ENCODE measurements at places on chromosomes 5 and 9.

DNA sequence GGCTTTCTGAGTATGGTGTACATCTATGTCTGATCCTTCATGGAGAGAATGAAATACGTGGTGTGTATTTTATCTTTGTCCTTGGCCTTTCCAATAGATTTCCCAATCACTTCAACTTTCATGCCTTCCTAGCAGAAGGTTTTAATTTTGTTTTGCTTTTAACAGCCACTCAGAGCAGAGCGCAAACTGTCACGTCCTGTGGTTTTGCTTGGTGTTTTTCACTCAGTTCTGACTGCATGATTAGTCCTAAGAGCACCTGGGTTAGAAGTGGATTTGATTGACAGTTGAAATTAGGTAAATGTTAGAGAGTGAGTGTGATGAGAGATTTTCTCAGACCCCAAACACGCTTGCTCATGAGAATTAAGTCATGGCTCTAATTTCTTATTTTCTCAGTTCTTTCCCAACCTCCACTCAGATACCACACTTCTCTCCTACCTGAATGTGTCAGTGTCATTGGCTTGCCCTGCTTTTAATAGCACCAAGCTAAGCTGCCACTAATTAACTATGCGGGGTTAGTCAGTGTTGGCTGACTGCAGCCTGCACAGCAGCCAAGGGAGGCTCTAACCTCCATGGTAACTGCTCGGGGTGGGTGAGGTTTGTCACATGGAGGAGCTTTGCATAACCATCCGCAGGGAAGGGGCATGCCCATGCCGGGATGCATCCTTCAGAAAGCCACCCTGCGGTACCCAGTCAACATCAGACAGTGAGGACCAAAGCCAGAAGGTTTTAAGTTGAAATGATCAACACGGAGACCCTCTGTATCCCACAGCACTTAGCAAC lies 173.4 kb downstream of the NR3C1 start:
- DNase-seq, result no peak

GRCh38 chr5:147396070-147396823 lies 113.6 kb downstream of the DPYSL3 start:
- no peak for DNase-seq

GRCh38 chr9:27168496-27168895 lies 59.5 kb downstream of the TEK start:
- no peak for DNase-seq

- peak; percentile 45 for DNase-seq
Observed at GRCh38 chr9:97502222-97502983, 937 bp downstream of the TMOD1 start.

DNA sequence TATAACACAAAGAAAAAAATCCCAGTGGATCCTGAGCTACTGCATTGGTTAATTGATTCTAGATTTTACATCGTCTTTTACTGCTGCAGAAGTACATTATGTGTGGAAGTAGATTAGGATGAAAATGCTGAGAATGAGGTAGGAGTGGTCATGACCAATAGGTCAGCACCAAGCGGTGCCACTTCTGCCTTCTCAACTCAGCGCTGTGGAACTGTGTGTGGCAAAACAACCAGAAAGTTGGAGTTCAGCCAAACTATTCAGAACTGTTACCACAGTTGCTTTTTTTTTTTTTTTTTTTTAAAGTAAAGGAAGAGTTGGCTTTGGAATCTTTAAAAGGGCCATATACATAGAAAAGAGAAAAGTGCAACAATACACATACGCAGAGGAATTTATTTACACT lies 24.2 kb downstream of the POU5F2 start:
- DNase-seq, result no peak

DNA sequence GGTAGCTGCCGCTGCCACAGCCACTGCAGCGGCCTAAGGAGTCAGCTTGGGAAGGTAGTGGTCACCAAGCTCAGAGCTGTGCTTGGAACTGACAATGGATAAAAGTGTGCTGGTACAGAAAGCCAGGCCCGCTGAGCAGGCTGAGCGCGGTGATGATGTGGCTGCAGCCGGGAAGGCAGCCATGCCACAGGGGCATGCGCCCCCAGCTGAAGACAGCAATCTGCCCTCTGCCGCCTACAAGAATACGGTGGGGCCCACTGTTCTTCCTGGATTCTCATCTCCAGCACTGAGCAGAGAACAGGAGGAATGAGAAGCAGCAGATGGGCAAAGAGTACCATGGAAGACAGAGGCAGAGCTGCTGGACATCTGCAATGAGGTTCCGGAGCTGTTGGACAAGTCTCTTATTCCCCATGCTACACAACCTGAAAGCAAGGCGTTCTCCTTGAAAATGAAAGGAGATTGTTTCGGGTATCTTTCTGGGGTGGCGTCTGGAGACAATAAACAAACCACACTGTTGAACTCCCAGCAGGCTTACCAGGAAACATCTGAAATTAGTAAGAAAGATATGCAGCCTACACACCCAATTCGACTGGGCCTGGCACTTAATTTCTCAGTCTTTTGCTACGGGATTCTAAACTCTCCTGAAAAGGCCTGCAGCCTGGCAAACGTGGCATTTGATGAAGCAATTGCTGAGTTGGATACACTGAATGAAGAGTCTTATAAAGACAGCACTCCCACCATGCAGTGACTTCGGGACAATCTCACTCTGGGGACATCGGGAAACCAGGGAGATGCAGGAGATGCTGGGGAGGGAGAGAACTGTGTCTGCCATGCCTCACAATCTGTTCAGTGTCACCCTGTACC lies 22.8 kb upstream of the ANKRD18A start:
- DNase-seq, result no peak

DNA sequence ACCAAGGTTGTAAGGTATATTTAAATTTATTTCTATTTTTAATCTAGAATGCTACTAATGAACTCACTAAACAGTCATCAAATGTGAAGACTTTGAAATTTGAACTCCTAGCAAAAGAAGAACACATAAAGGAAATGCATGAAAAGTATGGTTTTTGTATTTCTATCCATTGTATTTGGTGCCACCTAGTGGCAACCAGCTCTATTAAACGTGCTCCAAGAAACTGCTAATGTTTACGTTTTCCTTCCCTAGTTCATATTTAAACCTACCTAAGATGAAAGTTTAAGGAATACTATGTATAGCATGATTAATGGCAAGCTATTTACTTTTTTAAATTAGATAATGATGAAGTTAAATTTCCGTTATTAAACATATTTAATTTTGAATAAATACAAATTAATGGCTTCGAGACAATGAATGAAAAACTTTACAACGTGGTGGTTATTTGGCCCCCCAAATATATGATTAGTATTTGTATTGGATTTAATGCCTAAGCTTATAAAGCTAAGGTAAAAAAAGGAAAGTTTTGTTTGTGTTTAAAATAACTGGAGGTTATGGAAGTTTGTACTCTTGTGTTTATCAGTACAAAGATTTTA lies 115.9 kb upstream of the SH3GL2 start:
- no peak for DNase-seq

GRCh38 chr5:96043446-96043845 lies 81.8 kb upstream of the ELL2 start:
- no peak for DNase-seq

- no peak for DNase-seq
Observed at GRCh38 chr5:119067450-119067849, 3.4 kb upstream of the DMXL1 start.

GRCh38 chr9:2802494-2802921 lies 41.4 kb downstream of the PUM3 start:
- no peak for DNase-seq

- DNase-seq, result no peak
Observed at GRCh38 chr9:88953381-88954029, 37.8 kb upstream of the S1PR3 start.

DNA sequence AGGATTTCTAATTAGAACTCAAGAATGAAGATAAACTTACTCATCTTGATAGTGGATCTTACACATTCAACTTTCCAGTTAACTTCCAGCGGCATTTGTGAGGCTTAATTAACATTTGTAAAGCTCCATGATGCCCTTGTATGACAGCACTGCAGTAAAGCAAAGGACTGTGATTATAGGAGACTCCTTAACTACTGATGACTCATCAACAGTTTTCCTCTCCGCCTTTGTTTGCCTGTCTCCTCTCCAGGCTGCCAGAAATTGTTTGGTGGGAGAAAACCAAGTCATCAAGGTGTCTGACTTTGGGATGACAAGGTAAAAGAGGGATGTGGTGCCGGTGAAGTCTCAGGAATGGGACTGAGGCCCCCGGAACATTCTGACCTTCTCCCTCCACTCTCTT lies 20.4 kb upstream of the CYFIP2 start:
- DNase-seq, result no peak

- peak; percentile 50 for DNase-seq
Observed at GRCh38 chr5:181052672-181053487, 12.8 kb downstream of the BTNL9 start.

- DNase-seq, result no peak
Observed at GRCh38 chr5:148685520-148686134, 31.3 kb upstream of the HTR4 start.

DNA sequence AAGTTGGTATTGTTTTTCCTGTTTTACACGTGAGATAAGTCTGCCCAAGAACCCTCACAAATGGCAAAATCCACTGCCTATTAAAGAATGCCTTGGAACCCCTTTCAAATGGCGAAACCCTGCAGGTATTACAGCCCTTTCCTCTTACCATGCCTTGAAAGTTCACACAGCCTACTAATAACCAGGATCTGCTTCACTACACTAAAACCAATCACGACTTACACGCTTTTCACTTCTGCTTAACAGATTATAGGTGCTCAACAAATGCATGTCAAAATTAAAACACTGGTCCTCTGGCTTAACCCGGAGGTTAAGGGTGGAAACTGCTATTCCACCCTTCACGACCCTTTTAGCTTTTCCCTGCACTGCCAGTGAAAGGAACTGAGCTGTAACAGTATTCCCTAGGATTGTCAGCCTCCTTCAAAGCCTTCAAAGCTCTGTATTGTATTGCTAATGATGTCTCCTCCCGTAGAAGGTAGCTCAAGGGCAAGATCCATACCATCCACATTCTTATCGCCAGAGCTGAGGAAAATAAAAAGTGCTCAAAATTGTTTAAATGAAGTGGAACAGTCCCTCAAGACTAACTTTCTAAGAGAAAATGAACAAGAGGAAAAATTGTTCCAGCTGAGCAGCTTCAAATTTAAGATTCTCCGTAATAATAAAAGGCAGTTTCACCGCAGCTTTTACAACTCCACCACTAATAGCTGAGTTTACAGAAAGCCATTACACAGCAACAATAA lies 997 bp downstream of the AUH start:
- no peak for DNase-seq

DNA sequence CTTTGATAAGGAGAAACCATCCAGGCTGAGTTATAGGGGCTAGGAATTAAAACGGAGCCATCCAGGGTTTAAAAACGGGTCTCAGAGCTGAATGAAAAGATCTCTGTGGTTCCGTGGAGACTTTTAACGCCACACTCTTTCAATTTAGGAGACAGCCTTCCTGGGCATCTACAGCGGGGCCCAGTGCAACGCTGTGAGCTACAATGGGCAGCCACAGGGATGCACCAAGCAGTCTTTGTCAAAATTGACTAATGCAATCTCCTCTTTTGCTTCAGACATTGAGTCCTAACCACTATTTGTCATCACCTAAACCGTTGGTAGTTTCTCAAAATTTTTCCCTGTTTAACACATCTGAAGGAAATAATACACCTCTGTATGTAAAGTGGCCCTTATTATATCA lies 96.6 kb upstream of the ABCA1 start:
- DNase-seq, result no peak

DNA sequence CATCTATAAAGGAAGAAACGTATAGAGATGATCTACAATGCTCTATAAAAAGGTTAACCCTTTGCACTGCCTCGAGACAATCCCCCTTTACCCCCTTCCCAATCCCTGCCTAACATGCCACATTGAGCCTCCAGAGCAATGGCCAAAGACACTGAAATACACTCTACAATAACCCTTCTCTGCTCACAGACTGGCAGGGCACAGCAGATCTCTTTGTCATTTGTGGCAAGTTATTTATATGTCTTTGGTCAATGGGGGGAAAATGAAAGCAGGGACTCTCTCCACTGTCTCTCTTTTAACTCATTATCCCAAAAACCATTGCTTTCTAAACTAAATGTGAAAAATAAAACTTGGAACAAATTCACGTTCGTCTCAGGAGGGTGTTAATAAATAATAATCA lies 51.7 kb downstream of the PTCH1 start:
- no peak for DNase-seq

GRCh38 chr5:121429761-121430160 lies 421.9 kb upstream of the FTMT start:
- no peak for DNase-seq

DNA sequence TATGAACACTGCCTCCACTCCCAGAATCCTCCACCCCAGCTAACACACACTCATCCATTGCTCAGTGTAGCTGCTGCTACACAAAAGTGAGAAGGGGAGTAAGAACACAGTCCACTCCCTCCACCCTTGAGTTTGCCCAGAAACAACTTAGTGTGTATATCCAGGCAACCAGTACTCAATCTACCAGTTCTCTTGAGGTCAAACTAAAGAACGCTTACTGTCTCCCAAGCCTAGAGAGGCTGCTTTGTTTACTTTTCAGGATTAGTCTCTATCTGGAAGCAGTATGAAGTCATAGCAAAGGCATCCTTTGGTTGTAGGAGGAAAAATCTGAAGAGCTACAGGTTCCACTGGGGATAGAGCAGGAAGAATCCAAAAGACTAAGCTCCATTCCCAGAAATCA lies 296.3 kb downstream of the KCNN2 start:
- DNase-seq, result no peak

DNA sequence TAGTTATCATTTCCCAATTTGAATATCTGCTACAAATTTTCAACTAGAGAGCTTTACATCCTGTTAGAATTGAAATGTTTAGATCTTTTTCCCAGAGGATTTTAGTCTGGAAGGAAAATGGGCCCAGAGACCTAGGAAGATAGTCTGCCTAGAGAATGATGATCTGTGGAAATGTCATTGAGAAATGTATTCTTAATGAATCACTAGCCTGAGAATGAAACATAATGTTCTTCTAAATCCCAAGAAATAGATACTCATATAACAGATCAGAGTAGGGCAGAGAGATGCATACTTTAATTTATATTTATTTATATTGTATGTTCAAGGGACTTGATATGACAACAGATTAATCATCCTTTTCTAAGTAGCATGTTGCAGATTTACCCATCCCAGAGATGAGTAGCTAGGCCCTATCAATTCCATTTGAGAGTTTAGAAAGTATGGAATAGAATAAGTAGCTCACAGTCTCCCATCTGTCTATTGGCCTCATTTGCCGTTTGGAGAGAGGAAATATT lies 25.1 kb upstream of the SLC44A1 start:
- no peak for DNase-seq

DNA sequence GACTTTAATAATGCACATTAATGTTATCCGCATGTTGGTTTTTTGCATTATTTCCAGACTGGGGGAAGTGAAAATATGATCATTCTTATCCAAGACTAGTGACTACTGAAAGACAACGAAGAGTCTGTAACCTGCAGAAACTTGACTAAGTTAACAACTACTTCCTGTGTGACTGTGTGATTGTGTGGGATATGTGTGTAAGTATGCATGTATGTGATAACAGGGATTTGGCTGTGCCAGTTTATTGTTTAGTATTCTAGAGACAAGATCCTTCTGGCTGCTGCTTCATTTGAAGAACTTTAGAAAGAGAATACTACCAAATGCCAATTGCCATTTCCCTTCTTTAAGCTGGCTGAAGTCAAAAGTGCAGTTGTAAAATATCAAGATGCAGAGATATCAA lies 375.7 kb upstream of the PRR16 start:
- no peak for DNase-seq

Data from GM12892 (cell line).